ENCODE measurements at places on chromosomes 7 and 10. TPM values are rescaled to one million over a fixed set of nuclear protein-coding genes. Genes with fewer than 3 reads are reported as not detected.

The DIP2C gene
- 28.3 TPM for total RNA-seq

The SORCS1 gene
- total RNA-seq, result 2.9 TPM

The NEUROD6 gene
- total RNA-seq, result not detected

The TRPV5 gene
- total RNA-seq, result not detected

The SLC16A9 gene
- total RNA-seq, result 0.89 TPM

The SPDYE2 gene
- not detected for total RNA-seq

The RADIL gene
- 3.9 TPM for total RNA-seq

The CRYGN gene
- not detected for total RNA-seq

The TPST1 gene
- 6.5 TPM for total RNA-seq

The FAM25G gene
- not detected for total RNA-seq

The GSTO2 gene
- total RNA-seq, result 0.70 TPM

The ADCYAP1R1 gene
- total RNA-seq, result 5.8 TPM

The CACNA2D1 gene
- 46.1 TPM for total RNA-seq

The HOXA9 gene
- not detected for total RNA-seq

The MDFIC gene
- total RNA-seq, result 18.3 TPM

The NPTX2 gene
- total RNA-seq, result 3.1 TPM

The MET gene
- 15.9 TPM for total RNA-seq

The MBL2 gene
- not detected for total RNA-seq

The OR6B1 gene
- not detected for total RNA-seq
